ENCODE measurements at places on chromosomes 2 and 18.

- DNase-seq, result no peak
These were observed 101.3 kb upstream of the ETAA1 start for GRCh38 chr2:67295851-67296250.

DNA sequence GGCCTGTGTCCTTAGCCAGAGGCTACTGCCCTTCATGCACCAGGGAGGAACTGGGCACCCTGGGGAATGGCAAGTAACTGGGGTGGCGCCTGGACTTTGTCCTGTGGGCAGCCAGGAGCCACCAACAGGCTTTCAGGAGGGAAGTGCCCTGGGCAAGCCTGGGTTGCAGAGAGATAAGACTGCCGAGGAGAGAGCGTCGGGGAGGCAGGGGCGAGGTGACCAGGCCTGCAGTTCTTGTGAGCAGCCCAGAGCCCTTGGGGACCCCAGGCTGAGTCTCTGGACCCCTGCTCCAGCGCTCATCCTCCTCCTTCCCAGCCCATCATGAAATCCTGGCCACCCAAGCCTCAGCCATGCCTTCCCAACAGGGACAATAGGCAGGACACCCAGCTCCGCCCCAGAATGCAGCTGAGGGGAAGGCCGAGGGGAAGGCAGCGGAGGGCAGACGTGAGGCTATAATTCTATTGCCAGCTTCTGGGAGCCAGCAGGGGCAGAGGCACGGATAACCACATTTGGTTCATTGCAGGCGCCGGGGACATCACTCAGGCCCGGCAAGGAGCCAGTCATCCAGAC, 25.1 kb downstream of the ADRA2B start:
- no peak for DNase-seq

DNA sequence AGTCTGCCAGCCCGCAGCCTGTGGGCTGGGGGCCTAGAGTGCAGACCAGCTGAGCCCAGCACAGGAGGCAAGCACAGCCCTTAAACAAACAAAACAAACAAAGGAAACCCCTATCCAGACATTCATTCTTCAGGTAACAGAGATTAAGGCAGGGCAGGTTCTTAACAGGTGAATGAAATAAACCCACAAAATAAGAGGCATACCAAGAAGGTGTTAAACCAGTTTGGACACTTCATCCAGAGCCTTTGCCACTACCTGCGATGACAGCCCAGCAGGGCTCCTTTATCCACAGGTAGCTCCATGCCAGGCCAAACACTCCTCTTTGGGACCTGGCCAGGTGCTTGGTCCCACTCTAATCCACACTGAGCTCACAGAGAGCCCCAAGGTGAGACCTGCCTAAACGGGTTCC, 209.7 kb upstream of the SIX2 start:
- no peak for DNase-seq

GRCh38 chr2:7030810-7031209, 113.6 kb downstream of the RNF144A start:
- DNase-seq, result no peak

- DNase-seq, result no peak
These were observed 1489.7 kb downstream of the LRP1B start for GRCh38 chr2:140641163-140641562.

GRCh38 chr18:59353079-59353680, 5.9 kb downstream of the LMAN1 start:
- DNase-seq, result no peak

DNA sequence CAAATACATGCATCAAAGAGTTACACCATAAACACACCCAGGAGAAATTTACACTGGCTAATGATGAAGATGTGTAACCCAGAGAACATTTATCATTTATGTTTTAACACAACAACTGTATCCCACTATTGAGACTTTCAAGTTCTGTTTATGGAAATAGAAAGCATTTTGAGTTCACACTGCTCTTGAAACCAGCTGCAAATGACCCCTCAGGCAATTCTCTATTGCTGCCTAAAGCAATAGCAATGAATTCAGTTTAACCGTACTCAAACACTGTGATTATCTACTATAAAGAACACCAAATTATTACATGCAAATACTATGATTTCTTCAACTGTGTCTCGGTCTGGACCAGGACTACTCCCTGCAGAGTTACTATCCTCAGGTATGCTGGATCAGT, 452.7 kb upstream of the NRXN1 start:
- DNase-seq, result no peak

GRCh38 chr2:121907928-121908327, 152.5 kb downstream of the TSN start:
- no peak for DNase-seq

GRCh38 chr2:112768432-112768831, 4.0 kb upstream of the CKAP2L start:
- no peak for DNase-seq

- no peak for DNase-seq
These were observed 497.9 kb upstream of the FANCL start for GRCh38 chr2:58739033-58739432.

Data from CD4-positive, alpha-beta T cell treated with Interleukin-2 at 100 ng/mL for 4 hours (primary cell).